ENCODE measurements at places on chromosomes 1 and 21. TPM values are rescaled to one million over a fixed set of nuclear protein-coding genes. Genes with fewer than 3 reads are reported as not detected.

Gene PRAMEF25
- total RNA-seq: not detected

- peaks cover 2% of the 10 kb centered on the region for H3K4me1 ChIP-seq
- DNase-seq: peak; percentile 40
- no peaks in the 10 kb centered on the region for H3K36me3 ChIP-seq
- H3K4me3 ChIP-seq: no peak overlapping the region
- H3K27me3 ChIP-seq: no peaks in the 10 kb centered on the region
Observed at GRCh38 chr21:32424674-32425073, 12.2 kb downstream of the EVA1C start.

Gene ARID1A
- total RNA-seq: 55.9 TPM

DNA sequence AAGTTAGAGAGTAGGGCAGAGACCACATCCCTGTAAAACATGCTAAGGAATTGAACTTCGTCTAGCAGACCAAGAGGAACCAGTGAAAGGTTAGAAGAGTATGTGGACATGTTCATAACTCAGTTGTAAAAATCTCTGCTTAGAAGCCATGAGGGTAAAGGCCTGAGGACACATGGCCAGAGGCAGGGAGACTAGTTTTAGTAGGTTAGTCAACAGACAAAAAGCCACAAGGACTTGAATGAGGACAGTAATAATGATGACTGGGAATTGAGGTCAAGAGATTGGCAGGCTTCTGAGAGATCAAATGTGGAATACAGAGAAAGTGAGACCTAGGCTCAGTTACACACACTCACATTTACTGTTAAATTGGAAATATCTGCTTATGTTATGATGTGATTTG, 205.5 kb upstream of the HOOK1 start:
- no peak for DNase-seq
- H3K27me3 ChIP-seq: no peaks in the 10 kb centered on the region
- no peaks in the 10 kb centered on the region for H3K4me1 ChIP-seq
- H3K4me3 ChIP-seq: no peak overlapping the region

Gene FCMR
- 4.0 TPM for total RNA-seq

- H3K4me1 ChIP-seq: no peaks in the 10 kb centered on the region
- no peaks in the 10 kb centered on the region for H3K27me3 ChIP-seq
- H3K4me3 ChIP-seq: no peak overlapping the region
- H3K27ac ChIP-seq: no peak overlapping the region
- H3K36me3 ChIP-seq: no peaks in the 10 kb centered on the region
Observed at GRCh38 chr21:41606706-41607105, 98.7 kb upstream of the TMPRSS2 start.

DNA sequence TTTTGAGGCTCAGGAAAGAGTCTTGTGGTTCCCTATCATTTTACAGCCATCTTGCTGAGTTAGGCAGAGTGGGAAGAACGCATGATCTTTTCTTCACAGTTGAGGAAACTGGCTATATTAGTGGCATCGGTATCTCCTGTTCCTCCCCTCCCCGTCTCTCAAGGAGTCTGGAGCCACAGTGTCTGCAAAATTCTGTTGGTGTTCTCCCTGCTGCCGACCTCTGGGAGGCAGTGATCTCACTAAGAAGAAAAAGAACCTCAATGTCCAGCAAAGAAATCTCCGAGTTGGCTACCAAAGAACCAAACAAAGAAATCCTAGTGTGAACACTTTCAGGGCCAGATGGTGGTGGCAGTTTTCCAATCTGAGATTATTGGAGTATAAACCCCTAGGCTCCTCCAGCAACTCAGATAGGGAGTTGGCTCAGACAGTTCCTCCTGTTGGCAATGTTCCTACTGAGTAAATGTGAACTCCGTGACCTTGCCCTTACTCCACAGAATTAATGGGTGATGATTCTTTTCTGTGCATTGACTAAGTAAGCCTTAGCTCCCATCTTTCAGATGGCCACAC, 41.2 kb downstream of the PRAMEF20 start:
- no peak overlapping the region for H3K4me3 ChIP-seq
- no peak for DNase-seq
- no peaks in the 10 kb centered on the region for H3K4me1 ChIP-seq
- H3K27me3 ChIP-seq: no peaks in the 10 kb centered on the region
- no peak overlapping the region for H3K27ac ChIP-seq

GRCh38 chr1:63713627-63714481, 60.0 kb upstream of the ROR1 start:
- no peaks in the 10 kb centered on the region for H3K27me3 ChIP-seq
- no peaks in the 10 kb centered on the region for H3K4me1 ChIP-seq
- H3K36me3 ChIP-seq: no peaks in the 10 kb centered on the region
- no peak overlapping the region for H3K4me3 ChIP-seq
- peak; percentile 70 for DNase-seq
- H3K27ac ChIP-seq: no peak overlapping the region

GRCh38 chr21:42698733-42699132, 45.3 kb downstream of the PDE9A start:
- no peak for DNase-seq
- H3K27ac ChIP-seq: no peak overlapping the region
- no peaks in the 10 kb centered on the region for H3K4me1 ChIP-seq

DNA sequence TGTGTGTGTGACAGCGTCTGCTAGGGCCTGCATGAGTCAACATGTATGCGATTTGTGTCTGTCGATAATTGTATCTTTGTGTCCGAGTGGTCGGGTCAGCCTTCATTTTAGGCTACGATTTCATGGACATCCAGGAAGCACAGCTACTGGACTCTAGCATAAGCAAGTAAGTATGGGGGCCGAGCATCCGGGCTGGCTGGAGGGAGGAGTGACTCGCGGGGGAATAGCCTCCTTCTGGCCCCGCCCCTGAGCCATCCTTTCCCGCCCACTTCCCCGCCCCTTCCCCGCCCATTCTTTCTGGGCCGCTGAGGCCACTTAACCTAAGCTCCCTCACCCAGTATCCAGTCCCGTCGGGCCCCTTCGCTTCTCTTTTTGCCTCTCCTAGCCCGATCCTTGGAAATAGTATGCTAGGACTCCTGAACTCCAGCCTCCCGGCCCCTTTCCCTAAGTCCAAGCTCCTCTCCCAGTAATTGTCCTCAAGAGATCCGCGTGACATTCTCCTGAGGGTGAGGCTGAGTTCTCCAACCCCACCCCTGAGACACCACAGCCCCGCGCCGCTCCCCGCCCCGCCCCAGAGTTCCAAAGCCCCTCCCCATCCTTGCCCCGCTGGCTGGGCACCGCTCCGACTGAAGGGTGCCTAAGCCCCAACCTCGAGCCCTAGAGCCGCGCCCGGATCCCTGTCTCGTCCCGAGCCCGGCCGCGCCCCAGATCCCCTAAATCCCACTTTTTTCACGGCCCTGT, 1.2 kb downstream of the MAP3K6 start:
- H3K4me1 ChIP-seq: no peaks in the 10 kb centered on the region
- H3K27ac ChIP-seq: peak overlapping the region; percentile 93
- peak; percentile 92 for DNase-seq
- H3K36me3 ChIP-seq: no peaks in the 10 kb centered on the region

Gene LDLRAD2
- 0.15 TPM for total RNA-seq

DNA sequence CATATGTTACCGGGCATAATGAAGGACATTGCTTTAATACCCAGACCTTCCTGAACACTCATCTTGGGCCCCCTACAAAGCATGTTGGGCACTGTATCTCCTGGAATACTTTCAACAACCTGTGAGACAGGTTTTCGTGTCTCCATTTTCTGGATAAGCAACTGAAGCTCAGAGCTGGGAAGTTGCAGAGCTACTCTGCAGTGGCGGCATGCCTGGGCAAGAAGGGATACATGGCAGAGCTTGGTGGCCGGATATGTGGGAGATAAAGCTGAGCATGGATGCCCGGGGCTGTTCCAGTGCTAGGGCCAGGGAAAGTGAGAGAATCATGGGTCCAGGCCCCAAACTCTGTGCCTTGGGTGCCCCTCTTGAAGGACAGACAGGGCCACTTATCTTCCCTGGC, 71.6 kb upstream of the KCND3 start:
- H3K4me3 ChIP-seq: no peak overlapping the region
- no peaks in the 10 kb centered on the region for H3K4me1 ChIP-seq
- H3K36me3 ChIP-seq: no peaks in the 10 kb centered on the region

- no peak overlapping the region for H3K27ac ChIP-seq
- H3K4me1 ChIP-seq: peaks cover 7% of the 10 kb centered on the region
- no peak for DNase-seq
- no peaks in the 10 kb centered on the region for H3K36me3 ChIP-seq
- H3K27me3 ChIP-seq: no peaks in the 10 kb centered on the region
- no peak overlapping the region for H3K4me3 ChIP-seq
Observed at GRCh38 chr1:164592634-164593033, 33.6 kb downstream of the PBX1 start.

DNA sequence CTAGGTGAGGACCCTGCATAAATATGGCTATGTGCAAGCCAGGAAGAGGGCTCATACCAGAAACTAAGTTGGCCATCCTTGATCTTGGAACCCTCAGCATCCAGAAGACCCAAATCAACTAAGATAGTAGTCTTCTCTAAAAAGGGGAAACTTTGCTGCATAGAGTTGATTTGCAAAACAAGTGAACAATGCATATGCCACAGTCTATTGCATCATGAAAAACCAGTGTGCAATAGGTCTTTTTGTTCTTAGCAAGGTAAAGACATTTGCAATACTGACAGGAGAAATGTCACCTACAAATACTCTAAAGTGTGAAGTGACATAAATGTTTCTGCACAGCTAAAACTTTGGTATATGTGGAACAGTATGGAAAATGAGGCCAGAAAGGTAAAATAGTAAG, 2.0 kb upstream of the IFI16 start:
- H3K36me3 ChIP-seq: no peaks in the 10 kb centered on the region
- H3K27ac ChIP-seq: no peak overlapping the region
- no peak overlapping the region for H3K4me3 ChIP-seq

GRCh38 chr1:2544093-2544874, 11.9 kb upstream of the TNFRSF14 start:
- no peaks in the 10 kb centered on the region for H3K36me3 ChIP-seq
- no peaks in the 10 kb centered on the region for H3K27me3 ChIP-seq
- no peak for DNase-seq
